ENCODE measurements at places on chromosomes 7 and 10.

DNA sequence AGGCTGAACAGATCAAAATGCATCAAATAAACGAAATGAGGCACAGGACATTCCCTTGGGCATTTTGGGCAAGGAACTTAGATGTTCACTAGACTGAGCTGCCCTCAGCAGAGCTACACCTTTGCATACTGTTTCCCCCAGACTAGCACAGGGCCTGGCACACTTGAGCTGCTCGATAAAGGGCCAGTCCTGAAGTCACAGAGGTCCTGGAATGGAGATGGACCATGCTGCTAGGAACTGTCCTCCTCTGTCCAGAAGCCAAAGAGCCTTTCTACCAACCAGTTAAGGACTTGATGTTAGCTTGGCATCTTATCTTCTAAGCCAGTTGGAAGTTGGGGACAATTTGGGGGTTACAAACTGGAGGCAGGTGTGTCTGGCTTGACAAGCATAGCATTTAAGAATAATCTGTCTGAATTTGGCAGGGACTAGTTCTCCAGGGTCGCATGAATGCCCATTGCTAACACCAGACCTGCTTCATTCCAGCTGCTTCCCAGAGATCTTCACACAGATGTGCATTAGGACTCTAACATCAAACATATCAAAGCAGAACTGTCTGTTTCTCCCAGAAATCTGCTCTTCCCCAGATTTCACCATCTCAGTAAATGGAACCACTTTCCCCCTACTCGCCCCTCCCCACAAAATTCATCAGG is 152.2 kb upstream of the PDE1C start:
- no peak for DNase-seq

- DNase-seq: no peak
Observed at GRCh38 chr10:77478962-77479359, 158.6 kb downstream of the KCNMA1 start.

DNA sequence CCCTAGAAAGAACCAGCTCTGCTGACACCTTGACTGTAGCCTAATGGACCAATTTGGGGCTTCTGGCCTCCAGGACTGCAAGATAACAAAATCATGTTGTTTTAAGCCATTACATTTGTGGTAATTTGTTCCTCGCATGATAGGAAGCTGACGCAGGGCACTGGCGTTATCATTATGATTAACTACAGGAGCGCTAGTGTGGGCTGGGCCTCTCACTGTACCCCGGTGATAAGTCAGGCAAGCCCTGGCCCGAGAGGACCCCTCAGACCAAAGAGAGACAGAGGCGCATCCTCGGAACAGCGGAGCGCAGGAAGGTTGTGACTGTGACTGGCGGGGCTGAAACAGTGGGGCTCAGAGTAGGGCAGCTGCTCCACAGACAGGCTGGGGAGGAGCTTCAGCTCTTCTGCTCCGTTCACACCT is 150.3 kb upstream of the CHST15 start:
- DNase-seq: no peak

DNA sequence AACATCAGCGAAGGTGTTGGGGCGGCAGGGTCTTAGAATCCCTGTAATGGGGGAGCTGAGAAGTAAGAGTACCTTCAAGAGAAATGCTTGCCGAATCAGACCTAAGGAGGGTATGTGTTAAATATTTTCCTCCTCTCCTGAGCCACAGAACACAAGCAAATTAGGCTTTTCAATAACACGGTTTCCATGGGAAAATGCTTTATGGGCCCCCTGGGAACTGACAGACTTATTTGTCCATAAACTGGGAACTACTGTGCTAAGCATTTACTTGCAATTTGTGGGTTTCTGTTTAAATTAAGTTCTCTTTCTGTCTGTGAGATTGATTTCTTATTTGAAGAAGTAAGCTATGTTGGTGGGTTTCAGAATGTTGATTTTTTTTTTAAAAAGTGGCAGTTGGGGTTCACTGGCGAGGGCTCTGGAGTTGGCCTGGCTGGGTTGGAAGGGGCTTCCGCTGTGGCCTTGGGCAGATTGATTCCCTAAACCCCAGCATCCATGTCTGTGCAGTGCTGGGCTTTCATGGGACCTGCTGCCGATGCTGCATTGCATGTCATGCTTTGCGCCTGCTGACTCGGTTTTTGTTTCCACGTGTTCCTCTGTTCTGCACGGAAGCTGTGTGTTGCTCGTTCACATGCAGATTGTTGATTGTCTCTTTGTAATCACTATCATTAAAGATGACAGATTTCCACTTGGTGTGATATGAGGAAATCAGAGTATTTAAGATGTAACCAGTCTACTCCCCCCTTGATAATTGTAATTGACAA is 7.2 kb downstream of the RBM17 start:
- no peak for DNase-seq

DNA sequence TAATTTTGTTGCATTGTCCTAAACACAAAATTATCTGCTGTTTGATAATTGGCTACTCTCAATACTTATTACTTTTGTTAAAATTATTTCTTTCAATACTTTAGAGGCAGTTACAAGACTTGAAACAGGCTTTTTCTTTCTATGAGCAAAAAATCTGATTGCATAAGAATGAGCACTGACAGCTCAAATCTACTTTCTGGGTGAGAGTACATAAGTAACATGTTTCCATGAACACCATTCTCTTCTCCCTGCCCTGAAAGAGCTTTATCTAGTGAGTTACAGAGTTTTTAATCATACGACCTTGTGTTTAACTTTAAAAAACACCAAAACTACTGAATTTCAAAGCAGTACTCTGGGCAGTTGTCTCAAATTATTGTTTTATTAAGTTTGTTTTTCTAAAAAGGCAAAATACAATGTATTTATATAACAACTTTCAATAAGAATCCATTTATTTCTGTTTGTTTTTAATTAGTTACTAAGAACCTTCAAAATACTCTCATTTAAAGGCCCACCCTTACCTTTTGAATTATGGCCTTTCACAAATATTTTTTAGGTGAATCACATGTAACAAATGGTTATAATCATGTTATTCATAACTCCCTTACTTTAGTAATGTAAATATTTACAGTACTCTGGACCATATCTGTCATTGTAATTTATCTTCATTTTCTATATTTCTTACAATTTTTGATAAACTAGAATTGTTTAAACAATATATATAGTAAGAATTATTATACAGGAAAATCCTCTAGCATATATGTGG is 23.0 kb upstream of the TFAM start:
- DNase-seq: no peak

DNA sequence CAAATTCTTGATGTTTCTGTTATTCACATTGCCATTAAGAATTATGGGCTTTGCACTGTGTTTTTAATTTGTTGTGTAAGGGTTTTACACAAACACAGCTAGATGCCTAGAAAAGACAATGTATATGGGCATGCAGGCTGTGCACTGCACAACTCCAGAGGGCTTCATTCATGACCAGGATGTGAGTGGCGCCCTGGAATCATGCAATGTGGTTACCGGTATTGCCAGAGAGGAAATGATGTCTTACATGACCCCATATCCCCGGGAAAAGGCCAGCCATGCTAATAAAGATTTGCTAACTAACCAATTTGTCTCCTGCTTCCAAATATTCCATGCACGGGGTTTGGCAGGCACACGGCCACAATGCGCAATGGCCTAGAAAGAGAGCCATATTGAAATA is 16.9 kb downstream of the KCNMA1 start:
- DNase-seq: no peak

- DNase-seq: no peak
Observed at GRCh38 chr10:103847346-103847745, 8.0 kb downstream of the SH3PXD2A start.

DNA sequence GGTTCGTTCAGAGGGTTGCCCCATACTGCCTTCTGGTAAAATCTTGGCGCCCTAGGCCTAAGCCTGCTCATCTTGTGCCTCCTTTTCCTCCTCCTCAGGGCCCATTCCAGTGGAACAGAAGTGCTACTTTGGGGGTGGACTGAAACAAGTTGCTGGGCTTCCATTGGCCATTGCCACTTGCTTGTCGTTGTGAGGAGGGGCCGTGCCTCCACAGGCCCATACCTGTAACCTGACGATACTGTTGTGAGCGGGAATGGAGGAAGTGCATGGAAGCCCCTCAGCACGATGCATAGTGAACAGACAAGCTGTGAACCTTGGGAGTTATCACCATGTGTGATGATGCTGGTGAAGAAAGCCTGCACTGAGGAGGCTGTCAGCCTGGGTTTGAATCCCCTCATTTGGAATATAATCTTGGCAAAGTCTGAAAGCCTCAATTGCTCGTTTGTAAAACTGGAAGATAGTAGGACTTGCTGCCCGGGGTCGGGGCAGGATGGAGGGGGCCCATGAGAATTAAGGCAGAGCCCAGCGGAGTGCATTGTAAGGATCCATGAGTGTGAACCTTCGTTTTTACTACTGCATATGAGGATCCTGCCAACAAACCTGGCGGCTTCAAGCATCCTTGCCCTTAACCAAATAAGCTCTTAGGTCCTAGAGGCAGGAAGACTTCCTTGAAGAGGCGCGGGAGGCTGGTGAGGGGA is 671 bp upstream of the PAPSS2 start:
- DNase-seq: no peak

DNA sequence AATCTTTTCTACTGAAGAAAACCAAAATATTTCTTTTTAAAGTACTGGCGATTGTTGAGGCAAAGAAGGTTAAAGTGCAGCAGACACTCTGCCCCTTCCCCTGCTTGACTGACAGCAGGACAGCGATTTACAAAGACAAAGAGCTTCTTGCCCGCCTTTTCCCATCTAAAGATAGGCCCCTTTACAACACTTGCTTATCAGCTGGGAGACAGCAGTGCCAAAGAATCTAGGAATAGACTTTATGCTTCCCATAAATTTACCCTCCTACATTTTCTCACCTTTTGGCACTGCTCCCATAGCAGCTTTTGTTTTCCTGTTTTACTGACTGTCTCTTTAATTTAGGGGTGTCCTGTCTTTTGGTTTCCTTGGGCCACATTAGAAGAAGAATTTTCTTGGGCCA is 824.1 kb downstream of the CCSER2 start:
- no peak for DNase-seq

- no peak for DNase-seq
Observed at GRCh38 chr7:147069771-147070170, 953.2 kb downstream of the CNTNAP2 start.

- DNase-seq: no peak
Observed at GRCh38 chr10:29634105-29634504, 666 bp downstream of the SVIL start.

- no peak for DNase-seq
Observed at GRCh38 chr10:125547010-125547650, 135.8 kb downstream of the TEX36 start.

- no peak for DNase-seq
Observed at GRCh38 chr7:90391488-90391887, 11.8 kb upstream of the CLDN12 start.
